HT-29 (cell line): ENCODE measurements at places on chromosomes 2 and 18. TPM values are rescaled to one million over a fixed set of nuclear protein-coding genes. Genes with fewer than 3 reads are reported as not detected.

GRCh38 chr2:25322312-25322711, 19.4 kb downstream of the DNMT3A start:
- DNase-seq = no peak

DNA sequence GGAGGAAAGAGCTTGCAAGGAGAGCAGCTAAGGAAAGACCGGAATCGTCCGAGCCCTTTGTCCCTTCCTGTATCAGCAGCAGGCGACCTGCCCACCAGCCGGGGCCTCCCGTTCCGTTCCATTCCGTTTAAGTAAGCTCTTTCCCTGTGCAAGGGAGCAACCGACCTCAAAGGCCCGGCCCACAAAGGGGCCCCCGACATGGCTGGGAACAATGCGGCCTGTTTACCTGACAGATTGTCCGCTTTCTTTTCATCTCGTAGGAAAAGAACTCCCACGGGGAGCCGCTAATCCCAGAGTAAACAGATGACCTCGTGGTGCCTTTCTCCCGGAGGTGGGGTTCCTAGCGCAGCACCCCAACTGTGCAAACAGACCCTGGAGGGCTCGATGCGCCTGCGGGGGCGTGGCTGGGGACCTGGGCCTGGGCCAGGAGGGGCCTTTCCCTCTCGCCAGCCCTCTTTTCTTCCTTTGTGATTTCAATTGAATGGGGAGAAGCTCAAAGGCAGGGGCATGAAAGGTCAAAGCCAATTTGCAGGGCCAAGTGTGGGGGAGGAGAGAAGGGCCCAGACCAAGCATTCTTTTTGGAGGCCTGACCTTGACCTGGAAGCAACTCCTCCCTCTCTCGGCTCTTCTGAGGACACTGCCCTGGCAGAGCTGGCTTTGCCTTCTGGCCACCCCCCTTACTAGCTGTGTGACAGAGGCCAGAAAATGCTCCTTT, 120.2 kb downstream of the INHBB start:
- DNase-seq = peak; percentile 9

DNA sequence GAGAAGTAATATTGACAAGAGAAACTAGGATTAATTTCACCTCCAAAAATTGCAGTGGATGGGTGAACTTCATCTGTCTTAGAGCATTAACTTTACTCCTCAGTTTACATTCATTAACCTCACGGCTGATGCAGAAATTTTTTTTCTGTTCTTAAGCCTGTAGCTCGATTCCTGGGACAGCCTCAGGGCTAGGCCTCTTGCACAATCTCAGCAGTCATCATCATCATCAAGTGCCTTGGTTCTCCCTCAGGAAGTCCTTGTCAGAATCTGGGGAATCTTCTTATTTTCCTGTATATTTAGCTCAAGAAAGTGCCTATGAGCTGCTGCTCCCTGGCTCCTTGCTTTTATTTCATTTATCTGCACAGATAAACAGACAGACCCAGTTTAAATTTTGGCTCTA, 1272.2 kb upstream of the LRRTM1 start:
- no peak for DNase-seq

DNA sequence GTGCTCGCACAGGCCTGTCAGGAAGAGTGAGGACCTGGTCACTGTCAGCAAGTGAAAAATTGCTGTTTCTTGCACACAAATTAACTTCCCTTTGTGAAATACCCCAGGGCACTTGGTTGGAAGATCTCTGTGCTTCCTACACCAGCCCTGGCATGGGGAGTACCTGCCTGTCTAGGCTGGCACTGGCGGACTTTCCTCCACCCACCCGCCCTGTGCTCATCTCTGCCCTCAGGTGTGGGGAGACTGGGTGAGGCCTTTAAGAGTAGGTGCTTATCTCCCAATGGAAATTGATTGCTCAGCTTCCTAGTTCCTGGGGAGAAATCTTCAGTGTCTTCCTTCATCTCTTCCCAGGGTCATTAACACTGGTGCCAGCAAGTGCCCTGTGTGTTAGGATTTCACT, 42.1 kb downstream of the IMPA2 start:
- DNase-seq = no peak

- DNase-seq = no peak
Observed at GRCh38 chr2:240416821-240417220, 18.6 kb upstream of the GPC1 start.

REG1B gene
- not detected in 2 replicates for total RNA-seq

DNA sequence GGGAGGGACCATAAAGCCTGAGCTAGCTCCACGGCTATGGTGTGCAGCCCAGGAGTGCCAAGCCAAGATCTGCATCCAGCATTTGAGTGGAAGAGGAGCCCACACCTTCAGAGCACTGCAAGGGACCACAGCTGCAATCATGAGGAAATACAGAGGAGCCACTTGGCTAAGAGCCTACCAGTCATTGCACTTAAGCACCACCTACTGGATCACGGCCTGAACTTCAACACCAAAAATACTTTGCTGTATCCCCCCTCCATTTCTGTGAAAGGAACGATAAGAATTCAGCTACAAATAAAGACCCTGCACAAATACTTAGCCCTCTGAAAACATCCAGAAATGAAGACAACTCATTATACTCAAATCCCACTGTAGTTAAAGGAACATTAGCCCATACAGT, 545.3 kb downstream of the TSN start:
- no peak for DNase-seq

C2orf49 gene
- total RNA-seq = 6.7 and 7.7 TPM in 2 replicates

ARHGAP15 gene
- not detected in 2 replicates for total RNA-seq

- no peak for DNase-seq
Observed at GRCh38 chr2:189585226-189585756, 4.7 kb upstream of the SLC40A1 start.

DNA sequence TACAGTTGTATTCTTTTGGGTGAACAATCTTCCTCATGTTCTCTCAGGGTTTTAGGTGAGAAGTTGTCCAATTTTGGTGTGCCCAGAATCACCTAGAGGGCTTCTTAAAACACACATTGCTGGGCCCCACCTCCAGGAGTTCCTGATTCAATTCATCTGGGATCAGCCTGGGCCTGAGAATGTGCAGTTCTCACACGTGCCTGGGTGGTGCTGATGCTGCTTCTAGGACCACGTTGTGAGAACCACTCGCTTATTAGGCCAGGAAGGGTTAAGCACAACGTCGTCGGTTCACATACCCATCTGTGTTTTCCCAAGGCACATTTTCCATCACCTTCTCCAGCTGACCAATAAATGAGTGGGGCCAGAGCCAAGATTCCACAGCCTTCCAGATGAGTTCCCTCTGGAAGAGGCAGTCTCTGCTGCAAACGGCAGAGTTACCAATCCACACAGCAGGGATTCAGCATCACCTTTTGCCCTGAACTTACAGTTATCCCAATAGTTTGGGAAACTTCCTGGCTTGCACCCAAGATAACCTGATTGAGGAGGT, 277.7 kb upstream of the HNRNPA3 start:
- no peak for DNase-seq

DNA sequence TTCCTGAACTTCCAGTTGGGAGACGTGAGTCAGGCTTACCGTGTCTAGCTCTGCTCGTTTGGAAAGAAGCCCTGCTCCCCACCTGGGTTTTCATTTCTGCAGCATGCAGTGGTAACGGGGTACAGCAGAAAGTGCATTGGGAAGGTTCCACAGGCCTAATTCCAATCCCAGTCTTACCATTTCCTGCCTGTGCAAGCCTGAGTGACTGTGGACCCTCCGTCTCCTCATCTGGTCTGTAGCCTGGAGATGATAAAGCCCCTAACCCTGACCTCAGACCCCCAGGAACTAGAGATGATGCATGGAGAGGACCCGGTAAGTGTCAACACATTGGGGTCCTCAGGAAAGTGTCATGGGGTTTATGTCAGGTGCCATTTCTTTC, 5.8 kb upstream of the PSD4 start:
- no peak for DNase-seq

CAPN14 gene
- not detected in 2 replicates for total RNA-seq

- no peak for DNase-seq
Observed at GRCh38 chr2:41965909-41966295, 81.9 kb upstream of the PKDCC start.

YIPF4 gene
- 4.6 and 11.9 TPM in 2 replicates for total RNA-seq

RFX8 gene
- not detected in 2 replicates for total RNA-seq

DNA sequence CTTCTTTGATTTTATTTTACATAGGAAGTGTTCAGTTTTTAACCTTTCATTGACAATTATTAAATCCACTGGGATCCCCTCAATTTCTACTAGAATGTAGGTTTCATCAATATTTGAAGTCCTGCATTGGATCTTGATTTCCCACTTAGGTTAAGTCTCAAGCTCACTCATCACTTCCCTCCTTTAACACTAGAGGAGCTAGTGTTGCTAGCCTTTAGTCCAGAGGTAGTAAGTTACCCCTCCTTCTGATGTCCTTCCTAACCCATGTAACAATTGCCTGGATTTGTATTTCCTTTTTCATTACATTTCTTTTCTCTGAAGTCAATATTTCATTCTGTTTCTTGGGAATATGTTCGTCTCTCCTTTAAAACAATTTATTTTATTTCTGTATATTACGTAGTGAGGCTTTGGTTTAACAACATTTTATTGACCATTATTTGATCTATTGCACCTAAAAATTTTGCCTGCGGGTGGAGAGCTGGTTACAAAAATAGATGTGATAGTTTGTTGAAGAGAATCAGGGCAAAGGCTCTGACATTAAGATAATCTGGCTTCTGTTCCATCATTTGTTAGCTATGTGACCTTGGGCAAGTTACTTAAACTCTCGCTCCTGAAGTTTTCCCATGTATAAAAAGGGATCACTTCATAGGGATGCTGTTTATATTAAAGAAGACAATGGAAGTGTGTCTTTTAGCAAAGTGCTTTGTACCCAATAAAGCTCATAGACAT, 833.0 kb downstream of the SLC4A3 start:
- DNase-seq = peak; percentile 9

KIF5C gene
- not detected in 2 replicates for total RNA-seq

BOK gene
- 50.4 and 54.8 TPM in 2 replicates for total RNA-seq

- peak; percentile 68 for DNase-seq
Observed at GRCh38 chr2:212903413-212903812, 248.0 kb downstream of the IKZF2 start.

- DNase-seq = peak; percentile 65
Observed at GRCh38 chr2:43542285-43542933, 53.4 kb downstream of the THADA start.

- no peak for DNase-seq
Observed at GRCh38 chr2:38454081-38454480, 77.0 kb upstream of the ATL2 start.

DSC2 gene
- 4.9 and 5.7 TPM in 2 replicates for total RNA-seq

LBH gene
- 0.10 and 0.42 TPM in 2 replicates for total RNA-seq

- DNase-seq = no peak
Observed at GRCh38 chr18:44937960-44938719, 257.5 kb downstream of the SETBP1 start.

- DNase-seq = peak; percentile 38
Observed at GRCh38 chr18:49486606-49486952, 455 bp downstream of the C18orf32 start.

DNA sequence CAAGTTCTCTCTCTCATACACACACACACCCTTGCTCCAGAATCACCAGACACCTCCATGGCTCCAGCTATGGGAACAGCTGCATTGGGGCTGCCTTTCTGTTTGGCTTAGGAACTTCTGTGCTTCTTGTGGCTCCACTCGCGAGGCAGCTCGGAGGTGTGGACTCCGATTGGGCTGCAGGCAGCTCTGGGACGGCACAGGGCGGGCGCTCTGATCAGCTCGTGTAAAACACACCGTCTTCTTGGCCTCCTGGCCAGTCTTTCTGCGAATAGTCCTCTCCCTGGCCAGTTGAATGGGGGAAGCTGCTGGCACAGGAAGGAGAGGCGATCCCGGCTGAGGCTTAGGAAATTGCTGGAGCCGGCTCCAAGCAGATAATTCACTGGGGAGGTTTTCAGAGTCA, 22.4 kb downstream of the FOSL2 start:
- DNase-seq = no peak

SCN3A gene
- 0.03 TPM in 1 of 2 replicates, not detected in the other for total RNA-seq

GRCh38 chr2:217438136-217438535, 564.7 kb downstream of the TNS1 start:
- no peak for DNase-seq

COL4A4 gene
- total RNA-seq = not detected in 2 replicates

DNA sequence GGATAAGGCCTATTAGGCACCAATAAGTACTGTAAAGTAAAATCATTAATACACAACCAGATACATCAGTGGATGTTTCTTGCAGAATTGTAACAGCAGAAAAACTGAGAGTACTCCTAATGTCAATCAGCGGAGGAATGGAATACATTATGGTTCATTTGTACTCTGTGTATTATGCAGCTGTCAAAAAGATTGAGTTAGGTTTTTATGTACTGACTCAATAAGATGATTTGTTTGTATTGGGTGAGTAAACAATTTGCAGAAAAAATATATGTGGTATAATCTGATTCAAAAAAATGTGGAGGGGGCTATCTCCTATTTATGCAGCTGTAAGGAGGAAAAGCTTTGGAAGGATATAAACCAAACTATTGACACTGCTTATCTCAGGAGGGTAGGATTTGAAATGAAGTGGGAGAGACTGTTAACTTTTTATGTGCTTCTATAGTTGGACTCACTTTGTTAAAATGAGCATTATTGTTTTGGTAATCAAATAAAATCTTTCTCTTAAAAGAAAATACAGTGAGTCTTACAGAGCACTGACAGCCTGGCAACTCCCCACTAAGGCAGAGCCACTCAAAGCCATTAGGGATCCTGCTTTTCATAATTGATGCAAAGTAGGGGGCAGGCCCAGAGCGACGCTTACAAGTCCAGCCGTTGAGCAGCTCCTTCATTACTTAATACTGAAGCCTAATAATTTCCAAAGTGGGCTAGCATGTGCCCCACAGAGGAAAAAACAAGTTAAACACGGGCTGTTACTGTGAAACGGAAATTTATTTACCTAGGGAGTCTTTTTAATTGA, 168.8 kb downstream of the PHLPP1 start:
- no peak for DNase-seq

DNA sequence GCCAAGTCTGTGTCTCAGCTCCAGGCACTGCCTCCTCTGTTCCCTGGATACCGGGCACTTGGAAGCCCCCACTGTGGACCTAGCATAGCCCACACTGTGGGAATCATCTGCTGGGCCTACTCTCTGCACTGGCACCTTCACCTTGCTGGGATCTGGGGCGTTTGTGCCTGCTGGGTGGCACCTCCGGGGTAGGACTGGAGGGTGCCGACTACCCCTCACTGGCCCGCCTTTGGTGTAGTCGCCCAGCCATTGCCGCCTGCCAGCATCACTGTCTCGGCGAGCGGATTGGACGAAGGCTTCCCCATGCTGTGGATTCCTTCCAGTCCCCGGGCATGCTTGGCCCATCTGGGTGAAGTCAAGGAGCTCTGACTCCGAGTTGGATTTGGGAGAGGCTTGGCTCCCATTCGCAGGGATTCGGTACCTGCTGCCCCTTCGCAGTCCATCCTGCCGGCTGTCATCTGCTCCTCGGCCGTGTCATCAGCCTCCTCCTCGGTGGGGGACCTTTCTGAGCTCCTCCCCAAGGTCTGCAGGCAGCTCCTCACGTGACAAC, 180.6 kb upstream of the HDAC4 start:
- DNase-seq = no peak

SGPP2 gene
- 16.9 and 23.6 TPM in 2 replicates for total RNA-seq

TP53I3 gene
- total RNA-seq = 28.7 and 28.9 TPM in 2 replicates

DNA sequence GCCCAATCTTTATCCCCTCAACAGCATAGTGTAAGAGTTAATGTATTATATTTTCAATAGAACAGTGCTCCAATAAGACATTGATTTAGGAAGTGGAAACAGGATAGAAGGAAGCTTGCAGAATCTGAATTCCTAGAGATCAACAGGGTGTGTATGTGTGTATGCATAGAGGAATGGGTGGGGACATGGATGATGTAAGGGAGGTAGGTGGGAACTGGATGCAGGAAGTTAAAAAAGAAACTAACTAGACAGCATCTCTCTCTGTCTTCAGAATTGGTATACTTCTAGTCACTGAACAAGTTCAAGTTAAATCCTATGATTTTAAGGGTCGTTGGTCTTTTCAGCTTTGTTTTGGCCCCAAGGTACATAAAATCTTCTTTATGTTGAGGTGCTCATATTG, 196.6 kb downstream of the PMAIP1 start:
- no peak for DNase-seq

SERPINB3 gene
- not detected in 2 replicates for total RNA-seq

- DNase-seq = no peak
Observed at GRCh38 chr2:207503234-207503633, 26.5 kb upstream of the CREB1 start.
